Immature natural killer cell (primary cell): ENCODE measurements at places on chromosomes 3 and 15.

- no peak for DNase-seq
These were observed 130.3 kb upstream of the CDIN1 start for GRCh38 chr15:36449084-36449661.

- no peak for DNase-seq
These were observed 900 bp upstream of the HYAL3 start for GRCh38 chr3:50299929-50300680.

DNA sequence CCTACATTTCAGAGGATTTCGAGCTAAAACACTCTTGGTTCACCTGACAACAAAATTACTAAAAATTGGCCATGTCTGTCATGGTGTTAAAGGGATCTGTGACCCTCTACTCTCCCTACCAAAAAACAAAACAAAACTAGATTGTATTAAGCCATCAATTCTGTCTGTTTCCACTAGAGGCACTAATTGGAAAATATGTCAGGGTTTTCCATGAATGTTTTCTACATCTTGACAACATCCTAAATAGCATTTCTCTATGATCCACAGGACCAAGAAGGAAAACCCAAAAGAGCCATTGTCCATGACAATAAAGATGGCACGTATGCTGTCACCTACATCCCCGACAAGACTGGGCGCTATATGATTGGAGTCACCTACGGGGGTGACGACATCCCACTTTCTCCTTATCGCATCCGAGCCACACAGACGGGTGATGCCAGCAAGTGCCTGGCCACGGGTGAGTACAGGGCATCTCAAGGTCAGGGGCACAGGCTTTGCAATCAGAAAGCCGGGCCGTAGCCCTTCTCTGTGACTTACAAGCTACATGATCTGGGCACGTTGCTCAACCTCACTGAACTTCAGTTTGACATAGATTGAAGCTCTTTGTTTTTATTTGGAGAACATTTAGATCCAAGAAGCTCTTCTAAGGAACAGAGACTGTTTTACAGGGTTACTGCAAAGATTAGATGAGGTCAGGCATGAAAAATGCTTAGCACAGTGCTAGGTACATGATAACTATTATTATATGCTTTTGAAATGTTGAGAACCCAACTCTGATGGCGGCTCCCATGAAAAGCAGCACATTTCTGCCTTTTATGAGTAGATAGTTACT lies 74.8 kb downstream of the DNASE1L3 start:
- no peak for DNase-seq

DNA sequence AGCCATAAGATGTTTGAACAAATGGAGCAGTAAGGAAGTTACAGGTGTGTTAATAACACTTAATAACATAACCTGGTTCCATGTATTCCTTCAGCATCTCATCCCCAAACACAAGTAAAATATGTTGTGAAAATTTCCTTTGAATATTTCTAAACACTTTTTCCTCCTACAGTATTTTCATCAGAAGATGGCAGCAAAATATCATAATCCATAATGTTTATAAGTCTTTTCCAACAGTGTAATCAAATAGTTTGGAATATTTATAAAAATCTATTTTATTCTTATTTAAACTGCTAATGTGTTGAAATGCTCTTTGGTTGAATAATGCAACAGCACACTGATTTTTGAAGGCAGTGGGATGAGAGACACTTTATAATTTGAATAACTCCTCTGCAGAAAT lies 1020.5 kb downstream of the OTOL1 start:
- DNase-seq: no peak

DNA sequence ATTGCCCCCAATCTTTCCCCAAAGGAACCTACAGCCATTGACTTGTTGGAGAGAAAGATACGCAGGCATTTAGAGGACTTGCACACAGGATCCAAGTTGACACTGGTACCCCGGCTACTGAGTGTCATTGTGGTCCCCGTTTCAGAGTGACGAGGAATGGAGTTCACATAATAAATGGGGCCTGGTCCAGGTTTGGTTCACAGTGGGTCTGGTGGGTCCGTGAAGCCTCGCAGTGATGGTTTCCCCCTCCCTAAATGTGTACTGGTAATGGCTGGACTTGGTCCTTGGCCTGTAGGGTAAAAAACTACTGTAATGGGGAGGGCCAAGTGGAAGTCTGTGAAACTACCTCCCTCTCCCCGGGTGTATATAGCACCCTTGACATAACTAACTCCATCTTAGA lies 232.1 kb upstream of the LYSMD4 start:
- no peak for DNase-seq

GRCh38 chr15:48671103-48672022 lies 25.9 kb upstream of the FBN1 start:
- no peak for DNase-seq
